ENCODE measurements at places on chromosomes 13 and 19.

- no peak for DNase-seq
Measured at GRCh38 chr19:40277356-40278059, 7.6 kb downstream of the AKT2 start.

GRCh38 chr13:45548281-45548680 is 67.3 kb downstream of the ERICH6B start:
- no peak for DNase-seq

- DNase-seq, result no peak
Measured at GRCh38 chr19:912181-913079, 589 bp downstream of the R3HDM4 start.

DNA sequence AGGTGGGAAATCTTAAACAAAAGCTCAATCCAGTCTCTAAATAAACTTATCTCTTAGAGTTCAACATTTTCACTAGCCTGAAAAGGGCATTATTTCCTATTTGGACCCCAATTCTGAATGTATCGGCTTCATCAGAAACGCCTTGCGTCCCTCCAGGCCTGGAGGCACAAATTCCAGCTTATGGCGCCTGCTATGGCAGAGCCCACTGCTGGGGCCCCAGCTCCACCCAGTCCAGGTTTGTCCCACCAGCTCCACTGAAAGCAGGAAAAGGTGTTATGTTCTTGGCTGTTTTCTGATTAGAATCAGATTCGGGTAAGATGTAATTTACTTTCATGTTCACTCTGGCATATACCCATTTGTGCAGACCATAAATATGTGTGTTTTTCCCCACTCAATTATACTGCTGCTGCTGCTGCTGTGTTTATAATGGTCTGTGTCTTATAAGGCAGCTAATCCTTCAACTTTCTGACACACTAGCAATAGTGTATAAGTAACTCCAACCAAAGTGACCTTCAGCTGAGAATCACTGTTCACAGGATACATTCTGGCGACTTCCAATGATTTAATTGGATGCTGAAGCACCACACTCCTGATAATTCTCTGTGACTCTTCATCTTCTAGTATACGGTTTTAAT is 6.4 kb downstream of the IRS2 start:
- DNase-seq, result no peak

GRCh38 chr13:44760434-44760833 is 184.3 kb upstream of the TSC22D1 start:
- DNase-seq, result peak; percentile 26

DNA sequence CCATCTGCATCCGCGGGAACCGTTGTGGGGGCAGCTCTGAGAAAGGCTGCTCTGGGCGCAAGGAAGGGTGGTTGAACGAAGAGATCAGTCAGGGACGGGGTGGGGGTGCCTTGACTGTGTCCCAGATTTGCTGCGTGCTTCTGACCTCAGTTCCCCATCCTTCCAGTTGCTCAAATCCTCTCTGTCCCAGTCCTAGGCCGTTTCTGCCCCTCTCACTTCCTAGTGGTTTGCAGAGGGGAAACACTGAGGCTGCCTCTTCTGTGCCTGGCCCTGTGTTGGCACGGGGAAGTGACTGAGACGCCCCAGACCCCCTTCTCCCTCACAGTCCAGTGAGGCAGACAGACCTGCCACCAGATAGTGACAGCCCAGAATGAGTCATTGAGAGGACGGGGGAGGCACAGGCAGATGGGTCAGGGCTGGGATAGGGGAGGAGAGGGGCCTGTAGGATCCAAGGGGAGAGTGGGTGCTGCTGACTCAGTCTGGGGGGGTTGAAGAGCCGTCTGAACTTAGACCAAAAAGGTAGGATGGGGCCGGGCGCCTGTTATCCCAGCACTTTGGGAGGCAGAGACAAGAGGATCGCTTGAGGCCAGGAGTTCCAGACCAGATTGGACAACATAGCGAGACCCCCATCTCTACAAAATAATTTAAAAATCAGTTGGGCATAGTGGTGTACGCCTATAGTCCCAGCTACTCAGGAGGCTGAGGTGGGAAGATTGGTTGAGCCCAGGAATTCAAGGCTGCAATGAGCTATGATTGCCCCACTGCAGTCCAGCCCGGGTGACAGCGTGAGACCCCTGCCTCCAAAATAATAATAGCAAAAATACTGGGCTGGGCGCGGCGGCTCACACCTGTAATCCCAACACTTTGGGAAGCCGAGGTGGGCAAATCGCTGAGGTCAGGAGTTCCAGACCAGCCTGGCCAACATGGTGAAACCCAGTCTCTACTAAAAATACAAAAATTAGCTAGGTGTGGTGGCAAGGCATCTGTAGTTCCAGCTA is 26.5 kb downstream of the NUMBL start:
- peak; percentile 31 for DNase-seq

GRCh38 chr19:13078897-13079541 is 23.6 kb downstream of the LYL1 start:
- no peak for DNase-seq

GRCh38 chr13:109209526-109209925 is 576.9 kb downstream of the IRS2 start:
- peak; percentile 65 for DNase-seq

- no peak for DNase-seq
Measured at GRCh38 chr13:99990126-99990977, 8.8 kb downstream of the ZIC2 start.

- DNase-seq, result no peak
Measured at GRCh38 chr19:719636-720344, 11.1 kb downstream of the PALM start.

DNA sequence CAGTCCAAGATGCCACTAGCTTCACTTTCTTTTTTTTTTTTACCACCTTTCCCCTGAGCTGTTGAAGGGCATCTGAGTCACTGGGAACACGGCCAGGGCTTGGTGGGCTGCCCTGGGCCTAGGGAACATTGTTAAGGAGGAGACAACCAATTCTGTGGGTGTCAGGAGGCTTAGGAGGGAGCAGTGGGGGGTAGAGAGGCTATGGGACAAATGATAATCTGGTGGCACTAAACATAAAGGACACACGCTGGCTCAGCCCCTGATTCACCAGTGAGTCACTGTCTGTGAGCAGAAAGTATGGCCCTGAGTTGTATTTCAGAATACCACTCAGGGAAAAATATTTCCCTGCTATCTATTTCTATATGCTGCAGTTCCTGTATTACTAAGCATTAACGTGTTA is 207.8 kb downstream of the DCLK1 start:
- DNase-seq, result peak; percentile 92

GRCh38 chr13:97879646-97880310 is 73.7 kb upstream of the IPO5 start:
- DNase-seq, result peak; percentile 75

DNA sequence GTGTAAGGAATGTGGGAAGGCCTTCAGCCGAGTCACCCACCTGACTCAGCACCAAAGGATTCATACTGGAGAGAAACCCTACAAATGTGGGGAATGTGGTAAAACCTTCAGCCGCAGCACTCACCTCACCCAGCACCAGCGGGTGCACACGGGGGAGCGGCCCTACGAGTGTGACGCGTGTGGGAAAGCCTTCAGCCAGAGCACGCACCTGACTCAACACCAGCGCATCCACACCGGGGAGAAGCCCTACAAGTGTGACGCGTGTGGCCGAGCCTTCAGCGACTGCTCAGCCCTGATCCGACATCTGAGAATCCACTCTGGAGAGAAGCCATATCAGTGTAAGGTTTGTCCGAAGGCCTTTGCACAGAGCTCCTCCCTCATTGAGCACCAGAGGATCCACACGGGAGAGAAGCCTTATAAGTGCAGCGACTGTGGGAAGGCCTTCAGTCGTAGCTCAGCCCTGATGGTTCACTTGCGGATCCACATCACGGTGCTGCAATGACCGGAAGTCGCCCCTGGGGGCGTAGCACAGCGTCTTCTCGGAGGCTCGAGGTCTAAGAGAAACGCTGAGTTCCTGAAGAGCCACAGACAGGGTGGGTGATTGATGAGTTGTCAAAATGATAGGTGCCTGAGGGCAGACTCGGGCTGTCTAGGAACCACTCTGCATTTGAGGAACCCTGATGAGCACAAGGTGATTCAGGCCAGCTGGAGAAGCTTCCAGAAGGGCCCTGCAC is 12.2 kb downstream of the ZSCAN22 start:
- DNase-seq, result peak; percentile 24
